CD4-positive, alpha-beta T cell treated with Interleukin-1 beta for 1 hour (primary cell): ENCODE measurements at places on chromosomes 16 and 17.

DNA sequence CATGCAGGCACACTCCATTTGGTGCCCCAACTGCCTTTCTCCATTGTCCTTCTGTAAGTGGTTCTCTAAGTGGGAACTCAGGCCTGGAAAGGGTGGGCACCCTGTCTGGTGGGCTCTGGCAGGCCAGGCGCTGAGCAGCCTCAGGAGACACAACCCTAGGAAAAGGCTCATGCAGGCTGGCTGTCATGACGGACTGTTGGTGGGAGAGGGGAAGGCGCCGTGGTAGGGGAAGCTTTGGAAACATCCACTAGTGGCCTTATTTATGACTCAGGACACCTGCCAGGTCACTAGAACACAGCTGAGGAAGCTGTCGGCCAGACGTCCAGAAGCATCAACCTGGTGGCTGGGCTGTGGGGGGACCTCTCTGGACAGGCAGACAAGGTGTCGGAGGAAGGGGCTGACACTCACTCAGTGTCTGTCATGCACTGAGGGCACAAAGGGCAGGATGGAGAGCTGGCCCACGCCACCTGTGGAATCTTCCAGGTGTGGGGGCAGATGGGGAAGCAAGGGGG, 216.0 kb downstream of the SEC14L1 start:
- no peak for DNase-seq

DNA sequence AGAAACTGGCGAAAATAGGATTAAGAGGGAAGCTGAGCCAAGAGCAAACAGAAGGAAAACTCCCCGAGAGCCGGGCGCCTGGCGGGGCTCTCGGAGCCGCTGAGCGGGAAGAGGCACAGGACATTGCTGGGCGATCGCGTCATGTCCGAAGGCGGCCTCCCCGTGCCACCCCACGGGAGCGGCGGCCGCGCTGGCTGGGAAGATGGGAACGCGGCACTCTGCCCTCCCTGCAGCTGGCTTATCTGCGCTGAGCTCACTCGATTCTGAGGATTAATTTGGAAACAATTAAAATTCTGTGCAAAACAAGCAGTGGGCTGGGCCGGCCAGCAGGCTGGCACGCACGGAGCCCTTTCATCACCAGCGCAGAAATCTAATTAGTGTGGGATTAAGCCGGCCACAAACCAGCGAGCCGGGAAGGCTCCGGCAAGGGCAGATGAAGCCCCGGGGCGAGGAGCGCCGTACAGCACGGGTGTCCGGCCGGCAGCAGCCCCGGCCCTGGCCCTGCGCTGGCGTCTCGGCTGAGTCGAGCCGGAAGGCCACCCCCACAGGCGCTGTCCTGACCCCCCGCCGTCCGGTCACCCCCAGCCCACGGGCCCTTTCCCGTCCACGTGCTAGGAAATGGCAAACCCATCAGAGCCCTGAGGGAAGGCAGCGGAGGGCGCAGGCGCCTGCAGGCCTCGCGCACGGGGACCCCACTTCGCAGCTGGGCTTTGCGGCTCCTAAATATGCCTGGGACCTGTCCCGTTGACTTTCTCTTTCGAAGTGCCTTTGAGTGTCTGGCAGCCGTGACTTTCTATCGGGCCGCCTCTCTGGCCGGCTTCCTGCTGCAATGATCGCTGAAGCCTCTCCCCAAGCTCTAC, 37.9 kb downstream of the SOX8 start:
- no peak for DNase-seq

DNA sequence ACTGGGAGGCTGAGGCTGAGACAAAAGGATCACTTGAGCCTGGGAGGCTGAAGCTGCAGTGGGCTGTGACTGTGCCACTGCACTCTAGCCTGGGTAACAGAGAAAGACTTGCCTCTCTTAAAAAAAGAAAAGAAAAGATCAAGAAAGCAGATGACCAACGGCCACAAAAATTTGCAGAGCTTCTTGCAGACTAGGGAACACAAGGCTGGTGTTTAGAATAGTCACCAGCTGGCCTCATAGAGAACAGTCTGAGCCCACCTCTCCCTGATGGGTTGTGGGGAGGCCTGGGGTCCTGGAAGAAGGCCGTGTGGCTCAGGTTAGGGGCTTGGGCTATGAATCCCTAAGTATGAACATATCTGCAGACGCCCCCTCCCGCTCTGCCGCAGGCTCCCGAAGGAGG, 73.7 kb upstream of the MED9 start:
- no peak for DNase-seq

- no peak for DNase-seq
Measured at GRCh38 chr16:29649588-29650494, 13.2 kb upstream of the SPN start.

DNA sequence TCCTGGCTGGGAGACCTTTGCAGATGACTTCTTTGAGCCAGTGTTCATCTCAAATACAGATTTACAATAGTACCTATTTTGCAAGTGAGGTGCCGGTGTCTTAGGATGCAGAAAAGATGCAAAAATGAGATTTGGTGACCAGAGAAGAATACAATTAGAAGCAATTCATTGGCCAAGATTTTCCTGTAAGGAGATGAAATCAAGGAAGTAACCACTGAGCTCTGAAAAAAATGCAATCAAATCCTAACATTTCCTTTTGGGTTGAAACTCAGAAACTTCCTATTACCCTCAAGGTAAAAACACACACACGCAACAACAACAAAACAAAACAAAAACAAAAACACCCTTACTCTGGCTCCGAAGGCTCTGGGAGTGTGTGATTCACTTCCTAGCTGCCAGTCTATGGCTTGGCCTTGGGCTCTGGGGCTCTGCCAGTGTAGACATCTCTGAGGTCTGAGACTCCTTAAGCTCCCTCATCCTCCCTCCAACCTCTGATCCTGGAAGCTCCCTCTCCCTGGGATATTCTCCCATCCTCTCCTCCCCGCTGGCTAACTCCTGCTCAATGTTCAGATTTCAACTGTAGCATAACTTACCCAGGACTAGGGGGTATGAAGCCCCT, 16.8 kb upstream of the MT4 start:
- DNase-seq, result no peak
